ENCODE measurements at places on chromosomes 1 and 21. TPM values are rescaled to one million over a fixed set of nuclear protein-coding genes. Genes with fewer than 3 reads are reported as not detected.

The HSD3B1 gene
- not detected for polyA plus RNA-seq

The RAB42 gene
- 3.4 TPM for polyA plus RNA-seq

The MARK1 gene
- 1.1 TPM for polyA plus RNA-seq

DNA sequence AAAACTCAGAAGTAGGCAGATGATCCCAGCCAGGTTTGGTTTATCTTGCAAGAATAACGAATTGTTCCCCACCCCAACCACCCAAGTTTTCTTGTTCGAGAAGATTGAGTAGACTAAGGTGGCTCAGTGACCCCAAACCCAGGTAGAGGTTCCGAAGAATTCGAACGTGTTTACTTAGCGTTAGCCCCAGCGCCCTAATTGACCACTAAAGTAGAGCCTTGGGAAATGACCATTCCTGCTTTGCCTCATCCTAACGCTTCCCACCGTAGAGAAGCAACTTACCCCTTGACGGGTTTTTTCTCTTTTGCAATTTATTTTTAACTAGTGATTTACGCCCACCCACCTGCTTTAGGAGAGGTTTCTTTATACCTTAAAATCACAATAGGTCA is 870 bp downstream of the FBXO28 start:
- H3K27ac ChIP-seq = peak overlapping the region; percentile 93
- peak overlapping the region; percentile 98 for H3K4me3 ChIP-seq
- no peaks in the 10 kb centered on the region for H3K4me1 ChIP-seq
- DNase-seq = peak; percentile 3

- no peak overlapping the region for H3K4me3 ChIP-seq
- DNase-seq = no peak
- H3K4me1 ChIP-seq = no peaks in the 10 kb centered on the region
- no peaks in the 10 kb centered on the region for H3K36me3 ChIP-seq
- H3K27ac ChIP-seq = no peak overlapping the region
These were observed 101.9 kb upstream of the SOD1 start for GRCh38 chr21:31557421-31558188.

The KIF26B gene
- polyA plus RNA-seq = 5.3 TPM

DNA sequence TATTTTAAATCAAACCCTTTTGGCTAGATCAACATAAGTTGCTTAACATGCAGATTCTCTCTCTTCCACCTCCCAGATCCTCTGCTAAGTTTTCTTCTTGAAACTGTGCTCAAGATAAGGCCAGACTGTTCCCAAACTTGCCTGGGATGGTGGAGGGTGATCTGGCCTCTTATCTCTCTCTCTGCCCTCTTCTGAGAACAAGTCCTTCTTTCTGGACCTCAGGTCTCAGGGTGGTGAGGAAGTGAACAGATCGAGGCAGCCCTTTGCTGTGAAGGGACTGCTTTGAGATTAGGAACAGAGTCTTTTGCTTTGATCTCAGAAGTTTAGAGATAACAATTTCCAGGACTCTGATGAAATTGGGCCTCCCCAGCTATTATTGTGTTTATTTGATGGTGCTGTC is 70.7 kb downstream of the HUNK start:
- DNase-seq = no peak
- H3K27me3 ChIP-seq = no peaks in the 10 kb centered on the region

DNA sequence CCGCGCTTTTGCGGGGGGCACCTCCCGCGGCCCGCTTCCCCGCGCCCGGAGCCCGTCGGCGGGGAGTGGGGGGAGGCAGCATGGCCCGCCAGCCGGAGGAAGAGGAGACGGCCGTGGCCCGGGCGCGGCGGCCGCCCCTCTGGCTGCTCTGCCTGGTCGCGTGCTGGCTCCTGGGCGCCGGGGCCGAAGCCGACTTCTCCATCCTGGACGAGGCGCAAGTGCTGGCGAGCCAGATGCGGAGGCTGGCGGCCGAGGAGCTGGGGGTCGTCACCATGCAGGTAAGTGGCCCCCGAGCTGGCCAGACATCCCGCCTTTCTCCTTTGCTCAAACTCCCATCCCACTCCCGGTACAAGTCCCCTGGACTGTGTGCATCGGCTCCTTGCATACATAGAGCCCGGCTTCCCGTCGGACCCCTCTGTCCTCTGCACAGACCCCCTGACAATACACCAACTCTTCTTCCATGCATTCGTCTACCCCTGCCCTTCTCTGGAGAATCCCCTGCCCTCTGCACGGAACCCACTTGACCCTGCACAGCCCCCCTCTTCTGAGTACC is 812 bp downstream of the CACHD1 start:
- H3K27ac ChIP-seq = no peak overlapping the region
- H3K36me3 ChIP-seq = no peaks in the 10 kb centered on the region
- peaks cover 2% of the 10 kb centered on the region for H3K4me1 ChIP-seq
- peak overlapping the region; percentile 70 for H3K4me3 ChIP-seq
- peak; percentile 18 for DNase-seq

GRCh38 chr1:117770981-117771531 is 158.4 kb downstream of the GDAP2 start:
- H3K36me3 ChIP-seq = no peaks in the 10 kb centered on the region
- H3K27ac ChIP-seq = no peak overlapping the region
- H3K27me3 ChIP-seq = no peaks in the 10 kb centered on the region
- H3K4me1 ChIP-seq = no peaks in the 10 kb centered on the region

DNA sequence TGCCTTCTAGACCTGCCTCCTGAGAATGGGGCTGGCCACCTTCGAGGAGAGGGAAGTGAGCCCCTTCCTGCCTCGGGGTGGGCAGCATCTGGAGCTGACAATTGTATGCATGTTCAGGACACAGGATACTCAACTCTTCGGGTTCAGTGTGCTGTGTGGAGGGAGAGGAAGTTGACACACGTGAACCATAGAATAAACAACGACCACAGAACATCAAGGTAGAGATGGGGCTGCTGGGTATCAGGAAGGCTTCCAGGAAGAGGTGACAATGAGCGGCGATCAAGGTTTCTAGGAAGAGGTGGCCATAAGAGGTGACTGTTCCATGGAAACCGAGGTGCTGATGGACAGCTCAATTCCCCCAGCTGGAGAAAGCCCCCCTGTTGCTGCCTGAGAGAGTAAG is 22.0 kb downstream of the UBIAD1 start:
- DNase-seq = no peak
- no peaks in the 10 kb centered on the region for H3K36me3 ChIP-seq
- no peak overlapping the region for H3K27ac ChIP-seq
- H3K4me3 ChIP-seq = no peak overlapping the region
- H3K4me1 ChIP-seq = no peaks in the 10 kb centered on the region
- no peaks in the 10 kb centered on the region for H3K27me3 ChIP-seq

- no peaks in the 10 kb centered on the region for H3K36me3 ChIP-seq
- H3K27me3 ChIP-seq = no peaks in the 10 kb centered on the region
- no peaks in the 10 kb centered on the region for H3K4me1 ChIP-seq
- DNase-seq = no peak
- H3K27ac ChIP-seq = no peak overlapping the region
These were observed 223.8 kb downstream of the PTPRU start for GRCh38 chr1:29460041-29460610.

DNA sequence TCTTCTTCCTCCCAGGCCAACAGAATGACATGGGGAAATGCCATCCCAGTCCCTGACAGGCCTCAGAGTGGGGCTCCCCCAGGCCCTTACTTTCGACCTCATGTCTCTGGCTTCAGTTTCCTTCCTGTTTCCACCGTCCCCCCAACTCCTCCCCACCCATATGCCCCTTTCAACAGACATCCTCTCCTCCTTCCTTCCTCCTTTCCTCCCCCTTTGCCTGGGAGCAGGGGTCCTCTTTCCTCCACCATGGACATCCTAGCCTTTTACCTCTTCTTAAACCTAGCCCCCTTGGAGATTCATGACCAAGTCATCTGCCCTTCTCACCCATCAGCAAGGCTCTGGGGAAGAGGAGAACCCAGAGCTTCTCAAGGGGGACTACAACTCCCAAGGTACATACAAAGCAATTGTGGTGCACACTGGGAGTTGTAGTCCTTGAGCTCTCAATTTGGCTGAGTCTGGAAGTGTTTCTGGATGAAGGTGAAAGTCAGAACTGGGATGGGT is 4.0 kb downstream of the ZBTB7B start:
- H3K36me3 ChIP-seq = no peaks in the 10 kb centered on the region
- DNase-seq = peak; percentile 28
- H3K27me3 ChIP-seq = no peaks in the 10 kb centered on the region
- no peak overlapping the region for H3K4me3 ChIP-seq
- H3K27ac ChIP-seq = no peak overlapping the region

The TAS1R3 gene
- 0.01 TPM for polyA plus RNA-seq

- H3K4me3 ChIP-seq = peak overlapping the region; percentile 6
- no peak overlapping the region for H3K27ac ChIP-seq
- DNase-seq = peak; percentile 83
- peaks cover 17% of the 10 kb centered on the region for H3K4me1 ChIP-seq
- H3K36me3 ChIP-seq = no peaks in the 10 kb centered on the region
These were observed 33.0 kb downstream of the ADGRL2 start for GRCh38 chr1:81833722-81834121.

The CATSPERE gene
- 0.59 TPM for polyA plus RNA-seq

The TNNT2 gene
- 1.4 TPM for polyA plus RNA-seq

- H3K27ac ChIP-seq = no peak overlapping the region
- DNase-seq = no peak
- no peaks in the 10 kb centered on the region for H3K27me3 ChIP-seq
- H3K4me3 ChIP-seq = no peak overlapping the region
These were observed 63.4 kb upstream of the LAX1 start for GRCh38 chr1:203701606-203702005.

GRCh38 chr1:174998569-174999215 is 1.1 kb upstream of the CACYBP start:
- peaks cover 9% of the 10 kb centered on the region for H3K4me1 ChIP-seq
- DNase-seq = peak; percentile 51
- H3K4me3 ChIP-seq = peak overlapping the region; percentile 76
- H3K27me3 ChIP-seq = no peaks in the 10 kb centered on the region
- no peaks in the 10 kb centered on the region for H3K36me3 ChIP-seq

- no peaks in the 10 kb centered on the region for H3K27me3 ChIP-seq
- H3K4me3 ChIP-seq = no peak overlapping the region
- peaks cover 13% of the 10 kb centered on the region for H3K4me1 ChIP-seq
- H3K36me3 ChIP-seq = no peaks in the 10 kb centered on the region
- H3K27ac ChIP-seq = peak overlapping the region; percentile 21
These were observed 24.1 kb downstream of the EIF4G3 start for GRCh38 chr1:21152423-21153100.

- peak; percentile 10 for DNase-seq
- no peaks in the 10 kb centered on the region for H3K4me1 ChIP-seq
- no peaks in the 10 kb centered on the region for H3K27me3 ChIP-seq
- H3K27ac ChIP-seq = no peak overlapping the region
- H3K36me3 ChIP-seq = no peaks in the 10 kb centered on the region
- H3K4me3 ChIP-seq = no peak overlapping the region
These were observed 391.0 kb downstream of the OMA1 start for GRCh38 chr1:58155418-58156123.

- DNase-seq = no peak
- H3K27me3 ChIP-seq = no peaks in the 10 kb centered on the region
- no peak overlapping the region for H3K27ac ChIP-seq
- no peaks in the 10 kb centered on the region for H3K36me3 ChIP-seq
These were observed 1106.9 kb upstream of the ADGRL4 start for GRCh38 chr1:80113168-80114038.

The ERICH3 gene
- polyA plus RNA-seq = not detected

DNA sequence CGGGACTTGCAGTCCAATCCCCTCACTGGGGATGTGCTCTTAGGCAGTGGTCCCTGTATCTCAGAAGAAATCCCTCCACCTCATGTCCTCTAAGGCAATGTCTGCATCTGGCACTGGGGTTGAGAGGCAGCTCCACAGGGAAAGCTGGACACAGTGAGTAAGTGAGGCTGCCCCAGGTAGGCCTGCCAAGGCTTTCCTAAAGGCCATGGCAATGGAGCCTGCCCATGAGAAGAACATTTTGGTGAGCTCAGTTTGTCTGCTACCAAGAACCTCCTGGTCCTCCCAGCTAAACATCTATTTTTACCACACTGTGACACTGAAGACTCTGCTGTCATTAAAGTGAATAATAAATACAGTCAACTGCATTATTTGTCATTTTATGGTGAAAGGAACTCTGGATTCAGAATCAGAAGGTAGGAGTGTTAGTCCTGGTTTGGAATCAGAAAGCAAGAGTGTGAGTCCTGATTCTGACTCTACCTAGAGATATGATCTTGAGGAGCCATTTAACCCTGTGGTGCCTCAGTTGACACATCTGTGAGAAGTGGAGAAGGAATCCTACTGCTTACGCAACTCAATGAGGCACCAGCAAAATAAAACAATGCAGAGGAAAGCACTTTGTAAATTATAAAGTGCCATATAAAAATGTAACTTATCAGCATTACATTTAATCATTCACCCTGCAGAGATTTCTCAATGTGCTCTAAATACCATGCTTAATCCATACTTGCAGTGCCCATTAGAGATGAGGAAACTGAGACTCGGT is 41.0 kb downstream of the TBX15 start:
- DNase-seq = peak; percentile 11
- no peak overlapping the region for H3K27ac ChIP-seq
- no peaks in the 10 kb centered on the region for H3K36me3 ChIP-seq

DNA sequence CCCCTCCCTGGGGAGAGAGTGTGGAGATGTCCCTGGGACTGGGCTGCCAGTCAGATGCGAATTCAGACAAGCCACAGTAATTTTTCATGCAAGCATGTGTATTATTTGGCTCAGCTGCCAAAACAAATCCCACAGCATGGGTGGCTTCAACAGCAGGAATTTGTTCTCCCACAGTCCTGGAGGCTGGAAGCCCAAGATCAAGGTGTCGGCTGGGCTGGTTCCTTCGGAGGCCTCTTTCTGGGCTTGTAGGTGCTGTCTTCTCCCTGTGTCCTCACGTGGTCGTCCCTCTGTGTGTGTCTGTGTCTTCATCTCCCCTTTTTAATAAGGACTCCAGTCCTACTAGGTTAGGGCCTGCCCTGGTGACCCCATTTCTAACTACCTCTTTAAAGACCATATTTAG is 91.9 kb upstream of the ACTRT2 start:
- no peak for DNase-seq
- H3K4me3 ChIP-seq = no peak overlapping the region
- no peak overlapping the region for H3K27ac ChIP-seq
- H3K4me1 ChIP-seq = no peaks in the 10 kb centered on the region
- no peaks in the 10 kb centered on the region for H3K27me3 ChIP-seq

- no peaks in the 10 kb centered on the region for H3K36me3 ChIP-seq
- no peaks in the 10 kb centered on the region for H3K27me3 ChIP-seq
- no peak overlapping the region for H3K27ac ChIP-seq
- H3K4me3 ChIP-seq = no peak overlapping the region
These were observed 131.0 kb downstream of the KCNK1 start for GRCh38 chr1:233744779-233745513.

The PCBP3 gene
- 0.51 TPM for polyA plus RNA-seq

DNA sequence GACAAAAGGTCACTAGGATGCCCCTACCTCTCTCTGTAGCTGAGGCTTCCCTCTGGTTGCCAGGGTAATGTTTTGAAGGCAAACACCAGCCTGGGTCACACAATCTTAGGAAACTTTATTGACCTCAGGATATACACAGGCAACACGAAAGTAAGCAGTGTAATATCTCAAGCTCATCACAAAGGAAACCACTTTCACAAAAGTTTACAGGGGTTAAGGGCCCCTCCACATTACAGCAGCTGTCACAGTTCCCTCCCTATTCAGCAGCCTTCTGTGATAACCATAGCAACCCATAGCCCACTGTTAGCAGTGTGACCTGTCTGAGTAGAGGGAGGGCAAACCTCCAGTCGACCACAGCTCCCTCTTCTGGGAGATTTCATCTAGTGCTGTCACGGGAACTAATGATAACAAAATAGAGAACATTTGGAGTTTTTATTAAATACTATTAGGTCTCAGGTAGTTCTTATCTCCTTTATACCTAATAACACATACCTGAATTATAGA is 149.8 kb downstream of the PTPRC start:
- no peak overlapping the region for H3K4me3 ChIP-seq
- H3K36me3 ChIP-seq = no peaks in the 10 kb centered on the region
- peak; percentile 7 for DNase-seq
- no peaks in the 10 kb centered on the region for H3K27me3 ChIP-seq
- H3K27ac ChIP-seq = no peak overlapping the region

The OR2L2 gene
- polyA plus RNA-seq = not detected

The SELENBP1 gene
- polyA plus RNA-seq = 85.4 TPM
